ENCODE measurements at places on chromosomes 12 and 14.

GRCh38 chr14:59398841-59399240 is 66.3 kb downstream of the GPR135 start:
- DNase-seq = no peak

GRCh38 chr14:102461490-102462338 is 47.9 kb downstream of the ANKRD9 start:
- no peak for DNase-seq

DNA sequence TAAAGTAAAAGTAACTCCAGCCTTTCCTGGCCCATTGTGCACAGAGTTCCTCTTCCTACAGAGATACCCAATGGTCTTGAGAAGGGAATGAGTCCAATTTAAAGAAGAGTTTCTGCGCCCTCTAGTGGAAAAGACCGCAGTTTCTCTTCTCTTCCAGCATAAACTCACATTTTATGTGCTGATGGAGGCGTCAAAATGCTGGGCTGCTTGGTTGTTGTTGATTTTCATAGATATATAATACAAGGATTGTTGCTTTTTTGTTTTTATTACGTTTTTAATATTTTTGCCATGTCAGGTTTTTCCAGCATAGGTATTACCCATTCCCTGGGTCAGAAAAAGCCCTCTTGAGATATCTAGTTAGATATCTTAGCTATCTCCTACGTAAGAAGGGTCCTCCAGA is 356.9 kb upstream of the STXBP6 start:
- no peak for DNase-seq

- no peak for DNase-seq
Observed at GRCh38 chr14:102979406-102979805, 56.9 kb downstream of the AMN start.

DNA sequence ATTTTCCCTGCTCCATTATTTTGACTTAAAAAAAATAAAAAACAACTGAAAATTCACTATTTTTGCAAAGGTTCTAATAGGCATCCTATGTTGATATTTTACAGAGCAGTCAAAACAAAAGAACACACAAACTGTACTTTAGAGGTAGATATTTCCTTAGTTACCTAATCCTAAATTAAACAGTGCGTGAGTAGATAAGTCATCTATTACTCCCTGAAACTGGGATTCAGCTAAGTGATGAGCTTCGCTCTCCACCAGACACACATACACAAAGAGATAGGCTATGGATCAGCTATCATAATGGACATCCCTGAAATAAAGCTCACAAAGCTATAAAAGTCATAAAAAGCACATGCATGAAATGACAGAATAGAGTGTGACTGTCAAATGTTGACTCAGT is 398.7 kb downstream of the SOX5 start:
- no peak for DNase-seq

GRCh38 chr12:17333287-17333686 is 727.3 kb upstream of the LMO3 start:
- DNase-seq = no peak

GRCh38 chr14:21268617-21269251 is 508 bp downstream of the HNRNPC start:
- no peak for DNase-seq

DNA sequence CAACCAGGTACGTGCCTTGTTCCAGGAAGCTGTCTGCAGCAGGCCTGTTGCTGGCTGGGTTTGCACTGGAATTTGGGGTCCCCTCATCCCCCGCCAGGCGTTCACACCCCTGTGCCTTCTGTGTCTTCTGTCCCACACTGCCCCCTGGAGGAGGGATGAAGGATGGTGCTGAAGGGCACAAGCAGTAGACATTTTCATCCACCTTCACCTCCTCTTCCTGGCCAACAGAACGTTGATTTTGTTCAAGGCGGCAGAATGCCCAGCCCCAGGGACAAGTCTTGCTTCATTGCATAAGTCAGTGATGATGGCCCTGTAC is 122.1 kb downstream of the CALM1 start:
- DNase-seq = peak; percentile 76

DNA sequence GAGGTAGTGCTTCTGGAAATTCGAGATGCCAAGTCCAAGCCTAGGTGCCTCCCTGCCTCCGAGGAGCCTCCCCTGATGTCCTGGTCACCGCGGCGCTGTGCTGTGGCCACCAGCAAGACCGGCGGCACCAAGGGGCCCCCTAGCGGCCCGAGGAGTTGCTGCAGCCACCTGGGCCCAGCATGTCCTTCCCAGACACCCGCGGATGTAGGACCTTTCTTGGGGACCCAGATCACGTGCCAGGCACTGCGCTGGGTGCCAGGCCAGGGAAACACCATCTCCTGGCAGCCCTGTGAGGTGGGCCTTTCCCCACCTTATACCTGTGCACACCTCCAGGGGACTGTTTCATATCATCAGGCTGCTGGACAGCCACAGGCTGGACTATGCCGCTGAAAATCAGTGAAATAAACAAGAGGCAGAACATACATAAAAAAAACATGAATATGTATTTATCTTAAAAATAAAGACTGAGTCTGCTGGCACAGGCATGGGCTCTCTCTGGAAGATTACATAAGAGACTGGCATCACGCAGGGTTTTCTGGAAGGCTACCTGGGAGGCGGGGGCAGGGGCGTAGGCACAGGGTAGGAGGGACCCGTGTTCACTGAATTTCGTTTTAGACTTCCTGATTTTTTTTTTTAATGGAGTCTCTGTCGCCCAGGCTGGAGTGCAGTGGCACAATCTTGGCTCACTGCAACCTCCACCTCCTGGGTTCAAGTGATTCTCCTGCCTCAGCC is 15.9 kb upstream of the HHIPL1 start:
- DNase-seq = peak; percentile 89

- DNase-seq = no peak
Observed at GRCh38 chr14:75449696-75450095, 21.9 kb downstream of the JDP2 start.

GRCh38 chr12:45913631-45914030 is 76.7 kb downstream of the SCAF11 start:
- DNase-seq = no peak

- DNase-seq = no peak
Observed at GRCh38 chr12:3107071-3107583, 29.9 kb downstream of the TSPAN9 start.

GRCh38 chr12:31366104-31366621 is 40.2 kb upstream of the SINHCAF start:
- DNase-seq = no peak

DNA sequence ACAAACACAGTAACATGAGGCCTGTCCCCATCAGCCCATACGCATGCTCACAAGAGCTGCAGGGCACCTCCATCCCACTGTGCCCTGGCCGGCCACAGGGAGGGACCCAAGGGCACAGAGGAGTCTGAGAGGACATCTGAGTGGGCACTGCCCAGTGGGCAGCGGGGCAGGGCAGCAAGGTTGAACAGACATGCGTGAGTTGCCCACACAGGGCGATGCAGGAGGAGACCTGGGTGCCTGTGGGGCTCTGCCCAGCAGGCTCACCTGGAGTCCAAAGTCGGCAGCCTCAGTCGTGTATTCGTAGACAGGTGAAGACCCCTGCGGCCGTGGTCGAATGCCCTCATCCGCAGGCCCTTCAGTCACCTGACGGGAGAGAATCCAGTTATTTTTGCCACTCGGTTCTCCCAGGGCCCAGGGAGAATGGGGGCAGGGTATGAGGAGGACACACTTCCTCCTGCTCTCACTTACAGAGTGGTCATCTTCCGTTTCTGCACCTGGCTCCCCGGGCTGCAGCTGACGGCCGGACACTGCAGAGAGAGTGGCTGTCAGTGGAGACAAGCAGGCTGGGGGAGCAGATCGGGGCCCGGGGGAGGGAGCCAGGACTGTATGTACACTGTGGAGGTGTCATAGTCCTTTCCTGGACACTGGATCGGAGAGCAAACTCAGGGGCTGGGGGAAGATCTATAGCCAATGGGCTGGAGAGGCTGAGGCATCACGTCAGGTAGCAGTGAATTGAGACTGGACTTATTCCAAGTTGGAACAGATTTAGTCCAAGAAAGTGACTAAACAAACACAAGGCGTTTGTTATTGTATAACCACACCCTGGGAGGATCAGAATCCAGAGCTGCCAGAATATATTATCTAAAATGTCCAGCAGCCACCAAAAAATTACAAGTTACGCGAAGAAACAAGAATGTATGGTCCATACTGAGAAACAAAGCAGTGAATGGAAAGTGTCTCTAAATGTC is 20.7 kb downstream of the AHNAK2 start:
- DNase-seq = peak; percentile 51

GRCh38 chr12:92010368-92010767 is 135.3 kb downstream of the BTG1 start:
- DNase-seq = no peak

DNA sequence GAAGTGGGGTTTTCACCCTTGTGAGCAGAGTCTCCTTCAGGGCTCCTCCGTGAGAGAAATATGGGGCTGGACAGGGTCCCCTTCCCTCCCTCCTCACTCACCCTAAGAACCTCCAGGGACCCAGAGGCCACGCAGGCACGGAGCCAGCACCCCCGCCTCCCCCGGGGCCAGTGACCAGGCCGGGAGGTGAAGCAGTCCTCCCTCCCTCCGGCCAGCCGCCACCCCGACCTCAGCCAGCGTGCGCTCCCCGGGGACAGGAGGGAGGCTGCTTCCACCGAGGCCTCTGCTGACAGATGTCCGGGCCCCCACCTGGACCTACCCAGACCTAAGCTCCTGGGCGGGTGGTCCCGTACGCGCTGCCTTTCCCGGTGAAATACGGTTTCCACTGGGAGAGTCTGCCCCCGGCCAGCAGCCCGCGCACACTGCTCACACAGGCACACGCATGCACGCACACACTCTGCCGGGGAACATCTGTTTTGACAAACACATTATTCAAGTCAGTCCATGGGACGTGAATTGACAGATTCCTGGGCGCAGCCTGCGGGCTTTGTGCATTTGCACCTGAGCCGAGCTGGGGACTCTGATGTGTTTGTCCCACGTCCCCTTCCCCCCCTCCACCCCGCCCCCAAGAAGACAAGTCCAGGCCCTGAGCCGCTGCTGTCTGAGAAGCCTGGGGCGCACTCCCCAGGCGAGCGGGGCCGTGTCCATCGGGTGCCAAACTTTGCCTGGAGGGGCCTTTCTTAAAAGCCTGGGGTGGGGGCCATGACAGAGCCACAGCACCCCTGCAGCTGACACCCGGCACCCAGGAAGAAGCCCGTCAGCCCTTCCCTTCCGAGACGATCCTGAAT is 725 bp downstream of the RIMBP2 start:
- no peak for DNase-seq

GRCh38 chr14:65187421-65188049 is 85.2 kb upstream of the MAX start:
- DNase-seq = no peak

GRCh38 chr12:4562034-4562657 is at the start of gene DYRK4:
TSS of gene DYRK4 (plus strand) at chr12:4562208. CDS start at chr12:4562246, 38 bp downstream.
- peak; percentile 87 for DNase-seq

- no peak for DNase-seq
Observed at GRCh38 chr14:76808990-76809389, 3.7 kb downstream of the ANGEL1 start.

DNA sequence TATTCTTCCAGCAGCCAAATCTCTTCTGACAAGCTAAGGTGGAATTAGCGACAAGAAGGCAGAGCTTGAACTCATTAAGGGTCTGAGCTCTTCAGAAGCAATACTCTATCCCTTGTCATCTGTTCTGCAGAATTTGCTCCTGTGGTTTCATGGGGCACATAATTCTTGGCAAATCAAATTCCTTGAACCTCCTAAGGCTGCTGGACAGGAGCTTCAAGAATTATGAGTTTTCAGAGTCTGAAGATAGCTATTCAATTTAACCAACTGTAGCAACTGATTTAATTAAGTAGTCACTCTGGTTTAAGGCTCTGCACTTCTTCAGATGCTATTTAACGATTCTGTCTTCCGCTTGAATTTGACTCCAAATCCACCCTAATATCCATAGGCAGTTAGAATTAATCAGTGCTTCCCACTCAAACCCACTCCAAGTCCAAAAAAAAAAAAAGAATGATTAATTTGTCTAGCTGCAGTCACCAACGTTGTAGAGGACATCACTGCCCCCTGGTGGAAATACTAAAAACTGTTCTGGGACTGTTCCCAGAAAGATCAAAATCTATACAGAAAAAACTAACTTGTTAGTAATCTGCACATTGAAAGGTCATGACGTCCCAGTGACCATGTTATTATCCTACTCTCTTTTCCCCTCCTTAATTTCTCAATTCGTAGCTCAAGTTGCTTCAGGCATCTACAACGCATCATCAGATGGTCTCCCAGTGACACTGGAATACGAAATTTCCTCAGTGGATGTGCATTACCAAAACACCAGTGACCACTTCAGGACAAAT is 169.9 kb downstream of the KIF21A start:
- no peak for DNase-seq

- DNase-seq = peak; percentile 50
Observed at GRCh38 chr14:100542619-100543205, 44.5 kb downstream of the BEGAIN start.

DNA sequence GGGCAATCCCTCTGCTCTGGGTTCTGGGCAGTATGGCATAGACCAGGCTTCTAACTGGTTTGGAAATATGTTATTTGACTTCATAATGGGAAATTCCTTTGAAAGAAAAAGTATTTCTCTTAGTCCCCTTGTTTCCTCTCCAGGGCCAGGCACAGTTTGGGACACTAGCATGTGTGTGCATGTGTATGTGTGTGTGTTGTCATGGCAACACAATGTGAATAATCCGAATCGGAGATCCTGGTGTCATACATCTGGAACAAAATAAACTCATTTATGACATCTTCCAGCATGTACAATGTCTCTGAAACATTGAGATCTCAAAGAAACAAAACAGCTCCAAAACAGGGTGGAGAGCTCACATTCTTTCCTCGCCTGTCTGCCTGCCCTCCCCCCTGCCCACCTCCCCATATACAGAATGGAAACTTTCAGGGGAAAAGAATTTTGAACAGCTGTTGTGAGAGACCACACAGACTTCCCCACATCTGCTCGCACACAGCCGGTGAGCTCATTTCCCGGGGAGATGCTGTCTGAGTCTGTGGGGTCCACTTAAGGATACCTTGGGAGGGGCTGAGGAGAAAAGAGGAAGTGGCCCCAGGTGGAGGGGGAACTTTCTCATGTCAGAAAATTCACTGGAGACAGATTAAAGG is 55.5 kb upstream of the PARP11 start:
- DNase-seq = no peak

GRCh38 chr14:50388256-50388931 is 8.3 kb downstream of the CDKL1 start:
- peak; percentile 76 for DNase-seq

GRCh38 chr12:39145175-39145999 is 240.0 kb upstream of the CPNE8 start:
- peak; percentile 72 for DNase-seq

- DNase-seq = peak; percentile 74
Observed at GRCh38 chr12:31118347-31119191, 44.9 kb downstream of the DDX11 start.

DNA sequence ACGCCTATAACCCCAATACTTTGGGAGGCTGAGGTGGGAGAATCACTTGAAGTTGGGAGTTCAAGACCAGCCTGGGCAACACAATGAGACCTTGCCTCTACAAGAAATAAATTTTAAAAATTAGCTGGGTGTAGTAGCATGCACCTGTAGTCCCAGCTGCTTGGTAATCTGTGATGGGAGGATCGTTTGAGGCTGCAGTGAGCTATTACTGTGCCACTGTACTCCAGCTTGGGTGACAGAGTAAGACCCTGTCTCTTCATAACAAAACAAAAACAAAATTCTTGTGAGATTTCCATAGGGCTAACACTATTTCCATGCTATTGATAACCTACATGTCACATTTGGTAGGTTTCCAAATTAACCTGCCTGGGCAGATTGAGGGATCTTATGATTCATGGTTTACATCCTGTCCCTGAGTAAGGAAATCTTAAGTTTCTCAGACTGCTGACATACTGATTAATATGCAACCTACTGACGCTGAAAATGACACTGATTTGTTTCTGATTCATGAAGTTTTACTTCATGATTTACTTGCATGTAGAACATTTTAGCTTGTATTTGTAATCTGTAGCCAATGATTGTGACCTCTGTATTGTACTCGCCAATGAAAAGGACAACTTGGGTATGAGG is 15.9 kb downstream of the ATP6V1D start:
- DNase-seq = no peak

Measured in spleen (tissue), 13 donors.